ENCODE measurements at places on chromosomes 6 and 20.

DNA sequence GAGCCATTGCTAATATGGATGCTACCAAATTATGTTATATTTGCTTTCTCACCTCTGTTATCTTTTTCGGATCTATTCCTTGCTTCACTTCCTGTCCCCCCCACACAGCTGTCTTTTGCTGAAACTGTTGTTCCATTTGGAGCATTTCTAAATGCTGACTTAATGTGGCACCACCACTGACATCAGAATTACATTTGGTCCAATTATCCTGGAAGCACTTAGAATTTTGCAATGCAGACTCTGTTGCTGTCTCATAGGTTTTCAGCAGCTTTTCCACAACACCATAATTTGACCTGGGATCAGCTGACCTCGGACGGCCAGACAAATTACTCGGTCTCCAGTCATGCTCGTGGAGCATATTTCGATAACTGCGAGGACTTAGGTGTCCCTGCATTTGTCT lies 12.8 kb downstream of the KIAA0408 start:
- DNase-seq: no peak

DNA sequence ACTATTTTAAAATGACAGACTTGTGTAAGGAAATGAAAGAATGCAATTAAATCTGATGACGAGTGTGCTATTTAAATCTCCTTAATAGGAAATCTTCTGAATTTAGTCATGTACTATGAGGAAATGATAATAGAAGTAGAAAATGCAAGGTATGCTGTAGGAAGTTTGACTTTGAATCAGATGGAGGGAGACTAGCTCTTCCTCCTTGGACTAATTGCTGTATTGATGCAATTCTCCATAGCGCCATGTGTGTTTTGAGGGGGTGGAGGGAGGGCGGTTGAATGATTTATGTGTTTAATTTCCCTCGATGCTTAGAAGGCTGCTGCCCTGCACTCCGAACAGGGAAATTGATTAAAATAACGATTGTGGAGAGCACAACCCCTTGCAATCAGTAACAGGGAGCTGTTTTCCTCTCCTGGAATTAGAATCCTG lies 214.4 kb upstream of the PRND start:
- no peak for DNase-seq

DNA sequence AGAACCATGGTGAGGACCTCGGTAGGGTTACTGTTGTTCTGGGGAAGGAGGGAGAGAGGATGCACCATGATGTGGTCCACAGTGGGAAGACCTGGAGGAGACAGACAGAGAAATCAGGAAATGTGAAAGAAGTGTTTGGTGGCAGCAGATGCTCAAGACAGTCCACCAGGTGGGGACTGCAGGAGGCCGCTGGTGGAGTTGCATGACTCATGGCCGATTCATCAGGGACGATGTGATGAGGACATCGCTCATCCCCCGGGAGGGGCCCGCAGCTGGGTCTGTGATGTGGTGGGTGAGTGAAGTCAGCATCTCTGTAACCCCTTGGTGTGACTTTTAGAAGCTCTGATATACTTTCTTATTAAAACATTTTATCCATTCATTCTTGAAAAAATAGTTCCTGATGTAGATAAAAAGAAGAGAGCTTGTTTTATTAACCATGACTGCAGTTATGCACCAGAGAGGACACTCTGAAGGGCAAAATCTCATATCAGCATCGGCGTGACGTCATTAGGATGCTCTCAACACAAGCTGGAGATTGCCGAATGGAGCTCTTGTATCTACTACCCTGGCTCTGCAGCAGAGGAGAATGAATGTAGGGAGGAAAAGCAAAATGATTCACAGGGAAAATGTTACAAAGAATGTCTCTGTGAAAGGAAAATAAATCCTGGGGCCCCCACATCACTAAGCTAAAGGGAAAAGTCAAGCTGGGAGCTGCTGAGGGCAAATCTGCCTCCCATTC lies 71.2 kb downstream of the RAMACL start:
- DNase-seq: no peak

DNA sequence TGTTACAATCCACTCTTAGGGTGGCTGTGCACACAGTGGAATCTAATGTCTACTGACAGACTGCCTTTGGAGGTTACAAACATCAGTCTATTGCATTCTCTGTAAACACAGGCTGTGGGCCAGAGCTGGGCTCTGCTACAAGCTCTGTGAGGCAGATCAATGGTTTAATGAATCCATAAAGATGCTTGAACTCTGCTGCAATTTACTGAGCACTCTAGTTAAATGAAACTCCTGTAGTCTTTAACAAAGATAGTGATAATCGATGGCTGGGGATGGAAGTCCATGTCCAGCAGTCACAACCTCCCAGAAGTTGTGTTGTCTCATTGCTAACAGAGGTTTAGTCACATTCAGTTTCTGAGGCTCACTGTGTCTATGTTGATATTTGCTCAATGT lies 50.5 kb downstream of the SOBP start:
- no peak for DNase-seq

All from activated T-helper 1 cell treated with anti-CD3 and anti-CD28 coated beads, Interleukin-2, amount 50 U/mL, for 16 hours (primary cell).